ENCODE measurements at places on chromosomes 5 and 9.

DNA sequence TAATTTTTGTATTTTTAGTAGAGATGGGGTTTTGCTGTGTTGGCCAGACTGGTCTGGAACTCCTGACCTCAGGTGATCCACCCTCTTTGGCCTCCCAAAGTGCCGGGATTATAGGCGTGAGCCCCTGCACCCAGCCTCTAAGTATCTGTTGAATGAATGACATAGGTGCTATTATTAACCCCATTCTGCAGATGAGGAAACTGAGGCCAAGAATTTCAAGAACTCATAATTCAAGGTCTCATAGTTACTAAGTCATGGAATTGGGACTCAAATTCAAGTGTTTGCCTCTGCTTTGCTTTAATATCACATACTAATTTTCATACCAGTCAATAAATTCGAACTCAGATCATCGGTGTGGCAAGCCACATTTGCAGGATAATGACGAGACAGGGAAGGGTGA lies 1.9 kb downstream of the KIF20A start:
- no peak for DNase-seq

DNA sequence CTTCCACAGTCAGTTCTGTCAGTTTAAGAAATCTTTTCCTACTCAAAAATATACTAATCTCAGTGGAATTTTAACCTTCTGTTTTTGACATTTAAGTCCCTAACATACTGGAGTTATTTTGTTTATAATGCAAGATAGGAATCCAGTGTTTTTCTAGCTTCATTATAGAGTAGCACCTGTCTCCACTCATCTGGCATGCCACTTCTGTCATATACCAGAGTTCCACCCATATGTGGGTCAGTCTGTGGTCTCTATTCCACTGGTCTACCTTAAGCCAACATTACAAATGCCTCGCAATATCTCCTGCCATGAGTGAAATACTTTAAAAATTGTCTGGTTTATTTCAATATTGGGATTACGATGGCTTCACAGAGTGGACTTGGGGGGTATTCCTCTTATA lies 42.9 kb downstream of the RNF145 start:
- DNase-seq, result no peak

DNA sequence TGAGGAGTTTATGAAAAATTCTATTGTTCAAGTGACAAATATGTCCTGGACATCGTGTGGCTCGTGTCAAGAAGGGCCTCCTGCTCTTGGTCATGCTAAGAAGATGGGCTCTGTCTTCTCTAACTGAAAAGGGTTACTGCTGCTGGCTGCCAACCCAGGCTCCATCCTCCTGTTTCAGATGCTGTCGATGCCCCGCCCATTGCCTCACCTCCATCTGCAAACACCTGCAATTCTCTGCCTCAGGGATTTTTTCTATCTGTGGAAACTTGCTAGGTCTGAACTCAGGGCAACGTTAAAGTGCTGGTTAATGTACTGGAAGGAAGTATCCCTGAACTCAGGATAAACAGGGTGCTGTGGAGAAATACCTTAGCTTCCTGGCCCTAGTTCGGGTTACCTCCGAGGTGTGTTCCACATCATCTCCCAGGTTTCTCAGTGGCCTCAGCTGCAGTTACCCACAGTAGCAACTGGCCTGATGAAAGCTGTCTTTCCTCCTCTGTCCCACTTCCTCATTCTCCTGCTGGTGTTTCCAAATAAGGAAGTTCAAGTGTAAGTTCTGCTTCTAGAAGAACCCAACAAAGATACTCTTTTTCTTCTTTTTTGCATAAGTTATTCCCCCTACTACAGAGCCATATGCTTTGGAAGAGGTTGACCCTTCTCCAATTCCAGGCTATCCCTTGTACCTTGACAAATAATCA lies 151.7 kb upstream of the SMIM23 start:
- no peak for DNase-seq

GRCh38 chr5:119302916-119303897 lies 52.6 kb upstream of the TNFAIP8 start:
- no peak for DNase-seq

- no peak for DNase-seq
Observed at GRCh38 chr9:13386935-13387733, 107.6 kb upstream of the MPDZ start.

DNA sequence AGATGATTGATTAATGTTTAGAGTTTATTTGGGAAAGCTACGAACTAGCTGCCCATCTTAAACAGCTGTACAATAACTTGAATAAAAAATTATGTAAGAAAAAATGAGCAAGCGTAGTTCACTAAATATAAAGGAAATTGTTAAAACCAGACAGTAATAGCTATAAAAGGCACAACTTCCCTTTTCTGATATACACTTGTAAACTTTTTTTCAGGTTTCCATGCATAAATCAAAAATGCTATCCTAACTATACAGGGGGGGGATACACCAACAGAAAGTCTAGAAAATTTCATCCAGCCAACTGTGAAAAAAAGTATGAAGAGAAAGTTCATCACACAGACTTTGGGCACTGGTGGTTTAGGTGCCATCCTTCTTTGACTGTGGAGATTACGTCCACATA lies 122.3 kb downstream of the NR3C1 start:
- no peak for DNase-seq

- DNase-seq, result no peak
Observed at GRCh38 chr9:85484235-85484634, 257.5 kb downstream of the AGTPBP1 start.

- DNase-seq, result no peak
Observed at GRCh38 chr5:6774721-6775204, 61.5 kb downstream of the TENT4A start.

DNA sequence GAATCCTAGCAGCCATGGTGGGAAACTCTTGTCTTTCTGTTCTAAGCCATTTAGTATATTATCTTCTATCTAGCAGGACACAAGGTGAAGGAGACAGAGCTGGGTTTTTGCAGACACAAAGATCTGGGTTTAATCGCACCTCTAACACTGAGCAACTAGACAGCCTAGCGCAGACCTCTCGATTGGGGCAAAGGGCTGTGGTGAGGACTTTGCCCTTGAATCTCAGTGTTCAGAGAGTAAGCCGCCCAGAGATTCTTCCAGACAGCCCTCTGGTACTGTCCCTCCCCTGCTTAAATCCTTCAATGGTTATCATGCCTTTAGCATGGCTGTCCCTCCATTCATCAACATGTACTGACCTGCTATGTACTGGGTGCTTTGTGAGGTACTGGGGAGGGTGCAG lies 128.1 kb downstream of the CRB2 start:
- DNase-seq, result no peak

DNA sequence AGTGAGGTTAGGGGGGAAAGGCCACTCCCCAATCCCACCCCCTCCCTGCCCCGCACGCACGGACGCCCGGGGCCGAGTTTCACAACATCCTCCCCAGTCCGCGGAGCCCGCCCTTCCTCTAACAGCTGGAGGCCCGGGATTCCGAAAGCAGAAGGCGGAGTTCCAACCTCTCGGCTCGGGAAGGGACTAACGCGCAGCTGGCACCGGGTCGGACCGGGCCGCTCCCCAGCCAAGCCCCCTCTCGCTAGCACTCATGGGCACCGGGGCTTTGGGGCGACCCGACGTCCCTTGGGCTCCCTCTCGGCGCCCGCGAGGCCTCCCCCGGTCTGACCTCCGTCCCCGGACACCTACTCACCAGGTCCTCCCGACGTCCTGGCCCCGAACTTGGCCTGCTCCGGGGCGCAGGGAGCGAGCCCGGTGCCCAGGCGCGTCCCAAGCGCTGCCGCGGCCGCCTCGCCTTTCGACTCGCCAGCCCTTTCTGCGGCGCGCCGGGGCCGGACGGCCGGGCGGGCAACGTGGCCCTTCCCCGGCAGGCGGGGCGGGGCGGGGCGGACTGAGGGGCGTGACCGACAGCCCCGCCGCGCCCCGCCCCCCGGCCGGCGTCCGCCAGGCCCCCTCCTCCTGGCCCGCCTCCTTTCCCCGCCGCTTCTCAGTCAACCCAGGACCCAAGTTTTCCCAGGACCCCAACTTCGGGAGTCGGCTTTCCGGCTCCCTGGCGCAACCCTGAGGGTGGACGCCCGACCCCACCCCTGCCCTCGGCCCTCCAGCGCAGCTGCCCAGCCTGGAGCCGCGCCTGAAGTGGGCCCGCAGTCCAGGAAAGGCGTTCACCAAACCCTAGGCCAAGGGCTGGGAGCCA lies at the start of gene MGAT1:
Gene MGAT1 (minus strand): TSS at position 482 of the 856 bp plus-strand sequence. CDS start 9,835 bp downstream, outside the sequence.
- peak; percentile 47 for DNase-seq

- no peak for DNase-seq
Observed at GRCh38 chr9:129547063-129547462, 73.8 kb downstream of the C9orf50 start.

- DNase-seq, result no peak
Observed at GRCh38 chr5:171321447-171321846, 12.4 kb downstream of the TLX3 start.

- DNase-seq, result no peak
Observed at GRCh38 chr9:133880136-133880535, 112.0 kb downstream of the VAV2 start.

DNA sequence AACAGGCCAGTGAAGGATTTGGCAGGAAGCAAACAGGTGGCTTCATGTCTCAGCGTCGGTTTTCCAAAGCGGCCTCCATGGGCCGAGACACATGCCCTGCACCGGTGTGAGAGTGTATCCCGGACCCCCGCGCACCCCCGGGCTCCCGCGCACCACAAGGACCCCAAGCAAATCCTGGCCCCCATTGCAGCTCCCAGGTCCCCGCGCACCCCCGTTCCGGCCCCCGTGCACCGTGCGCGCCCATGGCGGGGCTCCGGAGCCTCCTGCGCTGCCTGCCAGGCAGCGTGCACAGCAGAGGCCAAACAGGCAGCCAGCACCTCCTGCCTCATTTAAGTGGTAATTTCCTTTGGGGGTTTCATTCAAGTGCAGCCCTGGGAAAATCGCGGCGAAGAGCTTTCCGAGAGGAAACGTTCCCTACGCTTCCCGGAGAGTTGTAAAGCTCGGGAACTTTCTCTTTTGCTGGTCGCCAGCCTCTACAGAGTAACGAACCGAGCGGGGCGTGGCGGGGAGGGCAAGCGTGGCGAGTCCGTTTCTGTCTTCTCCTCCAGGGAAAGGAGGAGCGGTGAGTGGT lies 145.5 kb upstream of the SLC24A2 start:
- DNase-seq, result no peak

GRCh38 chr9:318646-319045 lies 104.0 kb downstream of the DOCK8 start:
- DNase-seq, result no peak

DNA sequence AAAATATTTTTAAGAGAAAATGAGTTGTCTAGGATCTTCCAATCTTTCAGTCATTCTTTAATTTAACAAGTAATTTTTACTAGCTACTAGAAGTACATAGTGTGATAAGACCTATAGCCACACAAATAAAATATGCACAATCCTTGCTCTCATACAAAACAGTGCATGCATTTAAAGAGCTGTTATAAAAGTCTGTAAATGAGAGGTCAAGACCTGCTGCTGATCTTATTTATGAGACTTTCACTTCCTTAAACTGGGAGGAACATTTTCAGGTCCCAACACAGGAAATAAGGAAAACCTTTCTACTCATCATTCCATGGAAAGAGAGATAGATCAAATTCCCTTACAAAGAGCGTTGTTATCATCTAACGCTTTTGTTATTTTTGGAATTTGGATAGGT lies 54.2 kb upstream of the PAM start:
- no peak for DNase-seq

DNA sequence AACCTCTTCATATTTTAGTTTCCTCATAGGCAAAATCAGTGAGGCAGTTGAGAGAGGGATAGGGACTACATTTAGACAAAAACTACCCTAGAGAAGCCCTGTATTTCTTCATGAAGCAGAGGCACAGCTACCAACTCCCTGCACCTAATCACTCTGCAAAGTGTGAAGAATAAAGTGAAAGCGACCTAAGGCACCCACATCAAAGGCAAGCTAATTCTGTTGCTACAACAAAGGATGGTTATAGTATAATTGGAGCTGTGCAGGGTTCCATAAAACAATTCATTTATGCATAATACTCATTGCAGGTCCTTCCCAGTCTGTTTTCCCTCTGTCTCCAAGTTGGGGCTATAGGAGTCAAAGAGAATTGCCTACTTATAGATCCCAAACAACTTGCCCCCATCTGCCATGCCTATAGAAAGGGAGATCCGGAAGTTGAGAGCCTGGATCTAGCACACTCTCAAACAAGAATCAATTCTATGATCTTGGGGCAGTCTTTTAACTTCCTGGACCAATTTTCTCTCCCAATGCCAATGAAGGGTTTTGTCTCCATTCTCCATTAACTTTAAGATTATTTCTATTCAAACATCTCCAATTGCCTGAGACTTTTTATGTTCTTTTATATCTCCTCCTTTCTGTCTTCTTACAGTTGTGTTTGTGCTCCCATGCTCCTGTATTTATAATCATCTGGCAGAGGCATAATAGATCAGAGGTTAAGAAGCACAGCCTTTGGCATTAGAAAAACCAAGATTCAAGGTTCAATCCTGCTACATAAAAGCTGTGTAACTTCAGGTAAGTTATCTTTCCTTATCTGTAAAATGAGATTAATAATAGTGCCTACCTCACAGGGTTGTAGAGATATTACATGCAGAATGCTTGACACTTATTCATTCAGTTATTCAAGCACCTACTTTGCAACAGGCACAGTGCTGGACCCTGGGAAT lies 56.0 kb upstream of the PTGER4 start:
- DNase-seq, result no peak

- no peak for DNase-seq
Observed at GRCh38 chr5:17163221-17163620, 54.2 kb upstream of the BASP1 start.

DNA sequence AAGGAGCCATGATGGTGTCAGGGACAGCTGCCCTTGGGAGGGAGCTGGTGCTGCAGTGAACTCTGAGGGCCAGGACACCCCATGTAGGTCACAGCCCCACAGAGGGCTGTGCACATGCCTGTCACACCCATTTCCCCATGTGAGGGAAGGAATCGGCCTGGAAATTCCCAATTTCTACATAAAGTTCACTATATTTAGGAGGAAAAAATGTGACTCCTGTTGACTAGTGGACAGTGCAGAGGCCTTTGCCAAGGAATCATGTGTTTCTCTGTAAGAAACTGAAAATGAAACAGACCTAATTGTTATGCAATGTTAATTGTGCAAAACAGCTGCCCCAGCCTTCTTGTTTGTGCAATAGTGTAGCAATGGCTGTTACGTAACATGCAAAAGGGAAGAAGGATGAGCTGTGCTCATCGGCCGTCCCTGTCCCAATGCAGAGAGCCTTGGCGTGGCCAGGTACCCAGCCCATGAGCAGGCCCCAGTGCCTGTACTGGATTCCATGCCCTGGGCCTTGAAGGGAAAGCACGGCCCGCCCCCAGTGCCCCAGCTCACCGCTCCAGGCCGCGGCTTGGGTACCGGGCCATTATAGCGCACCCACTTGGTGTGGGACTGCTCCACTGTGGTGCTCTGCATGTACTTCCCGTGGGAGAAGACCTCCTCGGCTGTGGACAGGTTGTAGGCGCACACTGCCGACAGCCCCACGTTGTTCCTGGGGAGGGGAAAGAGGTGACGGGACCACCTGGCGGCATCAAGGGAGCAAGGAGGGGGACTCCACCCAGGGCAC lies 70.0 kb downstream of the SECISBP2 start:
- DNase-seq, result no peak

GRCh38 chr5:128613766-128614165 lies 75.7 kb upstream of the FBN2 start:
- DNase-seq, result no peak

DNA sequence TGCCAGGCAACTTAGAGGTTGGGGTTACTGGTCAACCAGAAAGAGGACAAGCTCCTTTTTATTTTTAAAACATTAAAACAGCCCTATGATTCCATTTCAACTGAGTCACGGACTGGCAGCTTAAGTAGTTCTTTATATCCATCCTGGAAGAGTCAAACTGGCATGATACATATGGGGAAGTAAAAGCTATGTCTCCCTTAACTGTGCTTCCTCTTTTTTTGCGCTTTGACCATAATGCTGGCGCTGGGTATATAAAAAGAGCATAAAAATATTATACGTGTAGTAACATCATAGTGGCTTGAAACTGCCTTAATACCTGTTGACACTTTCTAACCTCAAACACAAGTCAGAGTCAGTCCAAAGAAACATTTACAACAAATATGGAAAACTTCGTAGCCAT lies 274.4 kb downstream of the CSNK1G3 start:
- no peak for DNase-seq
